ENCODE measurements at places on chromosomes 5 and 9.

DNA sequence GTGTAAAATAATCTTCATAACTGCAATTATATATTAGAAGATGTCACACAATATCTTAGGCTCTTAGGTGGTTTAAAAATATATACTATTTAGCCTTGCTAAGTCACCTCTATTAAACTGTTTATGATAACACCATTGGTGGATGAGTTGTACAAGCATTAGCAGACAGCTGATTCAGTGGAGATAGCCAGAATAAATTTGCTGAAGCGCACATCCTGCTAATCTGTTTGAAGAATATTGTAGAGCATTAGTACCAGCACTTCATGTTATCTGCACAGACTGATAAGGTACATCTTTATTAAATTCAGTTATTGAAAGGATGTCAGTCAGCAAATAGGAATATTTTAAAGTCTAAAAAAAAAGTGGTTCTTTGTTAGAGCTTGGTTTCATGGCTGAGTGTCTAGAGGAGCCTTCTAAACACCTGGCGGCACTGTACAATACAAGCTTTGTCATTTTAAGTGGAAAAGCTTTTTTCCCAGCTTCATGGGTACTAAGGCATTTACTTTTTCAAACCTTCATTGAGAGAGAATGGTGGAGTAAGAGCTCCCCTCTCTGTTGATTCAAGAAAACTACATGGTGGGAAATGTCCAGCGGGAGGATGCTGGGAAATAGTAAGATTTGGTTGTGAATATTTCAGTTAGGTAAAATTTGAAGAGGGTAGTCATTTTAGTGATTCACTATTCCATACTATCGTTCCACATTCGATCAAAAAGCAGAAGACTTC, 275.1 kb downstream of the SLF1 start:
- DNase-seq, result no peak
- H3K4me3 ChIP-seq, result no peak overlapping the region
- H3K27ac ChIP-seq, result no peak overlapping the region

DNA sequence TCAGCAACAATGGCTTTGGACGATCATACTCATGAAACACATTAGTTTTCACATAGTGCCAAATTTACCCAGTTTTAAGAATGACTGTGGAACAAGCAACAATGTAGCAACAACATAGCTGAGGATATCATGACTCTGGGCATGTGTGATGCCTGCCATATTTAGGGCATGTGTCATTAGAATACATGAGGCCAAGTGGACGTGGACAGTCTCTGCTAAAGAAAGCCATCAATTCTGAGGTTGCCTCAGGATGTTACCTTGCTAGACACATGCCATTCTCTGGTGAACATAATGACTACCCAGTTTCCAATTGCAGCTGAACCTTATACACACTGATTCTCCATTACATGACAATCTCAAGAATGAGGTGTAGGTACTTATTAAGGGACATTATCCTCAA, 103.3 kb upstream of the ADAMTS19 start:
- no peaks in the 10 kb centered on the region for H3K36me3 ChIP-seq
- H3K4me1 ChIP-seq, result peaks cover 4% of the 10 kb centered on the region
- H3K4me3 ChIP-seq, result no peak overlapping the region
- no peak overlapping the region for H3K27ac ChIP-seq

- no peak overlapping the region for H3K27ac ChIP-seq
- no peaks in the 10 kb centered on the region for H3K36me3 ChIP-seq
- peaks cover 9% of the 10 kb centered on the region for H3K4me1 ChIP-seq
- H3K4me3 ChIP-seq, result no peak overlapping the region
These were observed 273.3 kb downstream of the MAN2A1 start for GRCh38 chr5:109962882-109963603.

DNA sequence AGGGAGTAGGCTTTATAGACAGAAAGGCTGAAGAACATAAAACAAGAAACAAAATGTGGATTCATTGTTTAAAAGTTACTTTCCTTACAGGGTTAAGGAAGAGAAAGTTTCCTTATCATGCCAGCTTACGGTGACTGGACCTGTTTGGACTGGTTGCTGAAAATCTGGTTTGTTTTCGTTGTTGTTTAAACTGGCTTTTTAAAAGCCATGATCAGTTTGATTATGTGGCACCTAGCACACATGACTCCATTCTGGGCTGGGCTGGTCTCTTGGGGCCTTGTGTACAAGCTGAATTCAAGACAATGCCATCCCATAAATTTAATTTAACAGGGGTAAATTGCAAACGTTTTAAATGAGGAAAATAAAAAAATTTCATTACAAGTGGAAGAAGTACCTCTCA, 18.4 kb upstream of the ZNF474 start:
- no peaks in the 10 kb centered on the region for H3K27me3 ChIP-seq
- no peak overlapping the region for H3K4me3 ChIP-seq
- H3K36me3 ChIP-seq, result no peaks in the 10 kb centered on the region

- H3K4me3 ChIP-seq, result no peak overlapping the region
- no peaks in the 10 kb centered on the region for H3K36me3 ChIP-seq
- no peak for DNase-seq
- H3K27me3 ChIP-seq, result no peaks in the 10 kb centered on the region
- H3K4me1 ChIP-seq, result no peaks in the 10 kb centered on the region
These were observed 67.9 kb downstream of the TEK start for GRCh38 chr9:27176971-27177370.

- no peaks in the 10 kb centered on the region for H3K27me3 ChIP-seq
- H3K27ac ChIP-seq, result no peak overlapping the region
- no peaks in the 10 kb centered on the region for H3K36me3 ChIP-seq
- DNase-seq, result no peak
- H3K4me1 ChIP-seq, result peaks cover 33% of the 10 kb centered on the region
These were observed 129.6 kb downstream of the COL23A1 start for GRCh38 chr5:178460598-178460997.

- peaks cover 16% of the 10 kb centered on the region for H3K36me3 ChIP-seq
- H3K27ac ChIP-seq, result peak overlapping the region; percentile 84
- no peaks in the 10 kb centered on the region for H3K27me3 ChIP-seq
- DNase-seq, result no peak
These were observed 8.8 kb downstream of the FAM13B start for GRCh38 chr5:138024117-138024516.

All from WTC11 (cell line).